Keratinocyte (primary cell): ENCODE measurements at places on chromosomes 6 and 20.

DNA sequence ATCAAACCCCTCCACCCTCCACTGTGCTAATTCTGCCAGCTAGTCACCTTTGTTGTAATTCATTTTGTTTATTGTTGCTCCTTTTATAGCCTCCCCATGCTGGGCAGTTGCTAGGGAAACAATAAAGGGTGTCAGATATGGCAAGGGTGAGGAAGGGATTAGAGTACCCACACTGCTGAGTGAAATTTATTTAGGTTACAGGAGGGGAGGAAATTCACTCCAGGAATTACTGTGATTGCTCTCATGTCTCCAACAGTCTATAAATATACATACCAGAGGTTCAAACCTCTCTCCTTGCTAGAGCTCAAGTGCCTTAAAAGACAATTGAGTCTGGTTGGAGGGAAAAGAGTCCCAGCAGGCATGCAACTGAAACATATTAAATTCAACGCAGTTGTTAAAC is 90.6 kb upstream of the ADGRF1 start:
- no peak for DNase-seq

DNA sequence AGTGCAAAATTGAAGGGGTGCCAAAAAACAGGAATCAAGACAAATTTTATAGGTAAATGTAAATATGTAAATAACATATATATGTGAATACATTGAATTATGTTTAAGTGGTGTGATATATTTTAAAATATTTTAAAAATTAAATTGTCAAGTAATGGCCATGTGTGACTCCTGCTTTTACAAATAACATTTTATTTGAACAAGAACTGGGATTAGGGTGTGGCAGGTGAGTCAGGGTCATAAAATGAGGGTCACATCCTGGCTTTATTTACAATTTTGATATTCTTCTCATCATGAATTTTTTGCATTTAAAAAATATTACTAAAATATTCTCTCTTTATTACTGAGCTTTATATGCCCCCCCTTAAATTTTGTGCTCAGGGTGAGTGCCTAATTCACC is 601.1 kb upstream of the MAN1A1 start:
- no peak for DNase-seq

DNA sequence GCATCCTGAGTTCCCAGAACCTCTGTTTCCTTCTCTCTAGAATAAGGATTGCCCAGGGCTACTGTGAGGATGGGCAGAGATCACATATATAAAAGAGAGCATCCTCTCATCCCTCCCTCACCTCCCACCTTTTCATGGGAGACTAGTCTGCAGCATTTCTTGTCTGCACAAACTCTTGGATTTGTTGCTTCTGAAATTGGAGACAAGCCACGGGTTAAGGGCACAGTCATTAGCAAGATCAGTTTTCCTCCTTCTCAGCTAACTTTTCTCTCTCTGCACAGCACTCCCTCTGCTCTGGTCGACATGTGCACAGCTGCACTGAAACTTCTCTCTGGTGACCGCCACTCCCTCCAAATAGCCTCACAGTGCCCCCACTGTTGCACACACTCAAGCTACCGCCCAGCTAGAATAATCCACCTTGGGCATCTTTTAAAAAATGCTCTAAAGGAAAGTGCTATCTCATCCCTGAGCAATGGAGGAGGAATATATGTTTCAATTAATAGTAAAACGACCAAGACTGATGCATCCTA is 50.9 kb upstream of the DUSP22 start:
- DNase-seq: no peak

DNA sequence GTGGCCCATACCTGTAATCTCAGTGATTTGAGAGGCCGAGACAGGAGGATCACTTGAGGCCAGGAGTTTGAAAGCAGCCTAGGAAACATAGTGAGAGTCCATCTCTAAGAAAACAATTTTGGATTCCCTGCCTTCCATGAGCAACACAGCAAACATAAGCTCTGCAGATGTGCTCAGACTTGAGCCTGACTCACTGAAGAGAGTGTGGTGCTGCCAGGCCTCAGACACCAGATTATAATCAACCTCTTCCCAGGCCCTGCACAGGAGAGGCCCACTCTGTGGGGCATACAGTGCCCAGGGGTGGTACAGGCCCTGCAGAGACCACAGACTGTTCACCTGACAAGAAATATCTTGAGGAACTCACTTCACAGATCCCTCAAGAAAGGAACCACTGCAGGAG is 19.9 kb downstream of the HLA-DPB1 start:
- no peak for DNase-seq

GRCh38 chr6:106359959-106360409 is 533 bp upstream of the CRYBG1 start:
- no peak for DNase-seq

- no peak for DNase-seq
Measured at GRCh38 chr20:58956078-58956477, 25.0 kb upstream of the NELFCD start.

DNA sequence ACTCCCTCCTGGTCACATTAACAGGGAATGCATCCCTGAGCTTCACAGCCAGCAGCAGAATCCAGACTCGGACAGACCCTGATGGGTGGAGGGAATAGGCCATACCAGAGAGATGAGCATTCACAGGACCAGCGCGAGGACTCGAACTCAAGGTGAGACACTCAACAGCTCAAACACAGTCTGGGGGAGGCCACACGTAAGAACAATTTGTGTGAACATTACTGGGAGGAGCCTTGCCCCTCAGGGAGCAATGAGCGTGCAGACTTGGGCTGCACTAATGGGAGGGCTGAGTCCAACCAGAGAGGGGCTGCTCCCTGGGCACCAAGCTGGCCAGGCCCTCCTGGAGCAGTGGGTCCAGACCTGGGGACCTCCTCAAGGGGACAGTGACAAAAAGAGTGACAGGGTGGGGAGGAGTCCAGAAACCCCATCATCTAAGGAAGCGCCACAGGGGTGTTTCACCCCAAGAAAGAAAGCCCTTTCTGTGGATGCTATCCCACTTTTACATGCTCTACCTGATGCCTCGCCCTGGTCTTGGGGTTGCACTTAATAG is 118.4 kb downstream of the MRPL14 start:
- DNase-seq: no peak

GRCh38 chr6:150018846-150019580 is 6.3 kb downstream of the RAET1L start:
- DNase-seq: no peak

- DNase-seq: no peak
Measured at GRCh38 chr6:119966484-119966883, 616.9 kb upstream of the MAN1A1 start.

DNA sequence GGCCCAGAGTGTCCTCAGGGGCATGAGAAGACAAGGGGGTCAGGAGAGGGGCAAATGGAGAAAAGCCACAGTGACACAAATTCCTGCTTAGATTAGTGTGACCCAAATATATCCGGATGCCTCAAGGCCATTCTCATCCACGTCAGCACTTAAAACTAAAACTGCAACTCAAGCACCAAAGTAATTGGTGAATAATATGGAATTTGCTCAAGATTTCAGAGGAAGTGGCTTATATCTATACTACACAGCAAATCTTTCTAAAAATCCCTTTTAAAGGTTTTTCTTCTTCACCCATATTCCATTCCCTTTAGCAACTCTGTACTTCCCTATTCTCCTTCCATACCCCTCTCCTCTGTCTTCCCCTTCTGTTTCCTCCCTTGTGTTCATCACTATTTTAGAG is 15.2 kb downstream of the DEF6 start:
- DNase-seq: no peak

GRCh38 chr6:135953818-135954217 is 102.3 kb downstream of the PDE7B start:
- DNase-seq: no peak

DNA sequence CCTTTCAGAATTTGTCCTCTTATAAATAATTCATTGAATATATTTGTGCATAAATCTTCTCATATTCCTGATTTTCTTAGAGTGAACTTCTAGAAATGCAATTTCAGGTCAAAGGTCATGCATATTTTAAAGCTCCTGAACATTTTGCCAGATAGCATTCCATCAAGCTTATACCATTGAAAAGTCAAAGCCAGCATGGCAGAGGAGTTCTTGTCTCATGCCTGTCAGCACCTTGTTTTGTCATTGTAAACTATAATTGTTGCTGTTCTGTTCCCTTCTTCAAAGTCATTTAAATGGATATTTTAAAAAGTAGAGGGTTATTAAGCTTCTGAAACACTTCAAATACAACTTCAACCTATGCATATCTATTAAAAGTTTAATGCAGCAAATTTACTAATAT is 170.6 kb downstream of the EYA4 start:
- no peak for DNase-seq
